OCI-LY7 (cell line): ENCODE measurements at places on chromosomes 5 and 9.
A peak's percentile ranks its signal among the peaks of the same experiment; 100 is the strongest.

- DNase-seq: no peak
Observed at GRCh38 chr9:84670138-84671041, 861 bp downstream of the NTRK2 start.

DNA sequence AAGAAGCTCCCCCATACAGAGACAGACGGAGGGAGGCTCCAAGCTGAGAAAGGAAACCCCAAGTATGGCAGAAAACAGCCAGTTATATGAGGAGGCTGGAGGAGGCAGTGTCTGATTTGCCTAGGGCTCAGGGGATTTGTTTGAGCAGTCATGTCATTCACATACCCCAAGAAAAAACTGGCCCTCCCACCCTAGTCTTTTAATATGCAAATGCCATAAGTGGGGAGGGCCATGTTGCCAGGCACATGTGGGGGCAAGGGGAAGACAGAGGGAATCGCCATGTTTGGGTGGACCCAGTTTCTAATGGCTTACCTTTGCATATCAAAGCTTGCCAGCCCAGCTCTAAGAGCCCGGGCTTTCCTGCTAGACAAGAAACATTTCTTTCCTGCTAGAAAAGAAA, 1163.8 kb downstream of the TAF11L14 start:
- DNase-seq: no peak

DNA sequence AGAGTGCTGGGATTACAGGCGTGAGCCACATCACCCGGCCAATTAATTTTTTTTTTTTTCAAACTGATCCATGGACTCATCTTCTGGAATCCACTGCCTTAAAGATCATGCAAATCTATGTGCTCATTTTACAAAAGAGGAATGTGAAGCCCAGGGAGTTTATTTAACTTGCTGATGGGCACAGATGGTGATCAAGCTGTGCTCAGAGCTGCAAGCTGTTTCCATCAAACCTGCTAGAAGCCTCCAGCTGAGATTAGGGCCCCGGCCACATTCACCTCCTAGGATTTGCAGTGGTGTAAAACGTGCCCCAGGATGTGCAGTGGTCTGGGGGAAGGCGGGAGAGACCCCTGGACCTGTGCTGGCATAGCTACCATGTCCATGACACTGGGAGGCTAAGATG, 56.1 kb upstream of the TUT7 start:
- DNase-seq: no peak

- DNase-seq: peak; percentile 50
Observed at GRCh38 chr5:8184455-8185063, 315.6 kb downstream of the MTRR start.

- no peak for DNase-seq
Observed at GRCh38 chr9:104322596-104322995, 181.5 kb upstream of the OR13F1 start.

DNA sequence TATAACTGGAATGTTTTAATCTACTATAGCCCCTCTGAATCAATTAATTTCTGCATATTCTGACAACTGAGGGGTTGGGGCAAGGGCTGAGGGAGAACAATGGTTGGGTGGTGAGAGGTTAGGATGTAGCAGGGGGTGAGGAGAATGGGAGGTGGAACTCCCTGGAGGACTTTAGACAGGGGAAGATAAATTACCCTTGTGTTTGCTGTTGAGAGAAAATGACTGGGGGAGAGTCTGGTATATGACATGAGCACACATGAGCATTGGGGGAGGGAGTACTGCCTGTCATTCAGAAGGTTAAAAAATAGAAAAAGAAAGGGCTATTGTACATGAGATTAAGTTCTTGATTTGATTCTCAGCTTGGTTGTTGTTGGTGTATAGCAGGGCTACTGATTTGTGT, 37.2 kb upstream of the PAPPA start:
- no peak for DNase-seq

- no peak for DNase-seq
Observed at GRCh38 chr9:110027671-110028081, 180.3 kb downstream of the C9orf152 start.

GRCh38 chr5:76376148-76376865, 26.8 kb upstream of the IQGAP2 start:
- no peak for DNase-seq

GRCh38 chr5:125411744-125412560, 665.5 kb upstream of the ZNF608 start:
- DNase-seq: peak; percentile 45

GRCh38 chr5:15786884-15787283, 286.9 kb downstream of the FBXL7 start:
- no peak for DNase-seq

GRCh38 chr9:126435626-126436025, 109.0 kb downstream of the MVB12B start:
- no peak for DNase-seq

- DNase-seq: peak; percentile 89
Observed at GRCh38 chr5:139648205-139649081, at the start of gene CXXC5. TSS of gene CXXC5 (plus strand) at chr5:139648349. CDS start at chr5:139680524, 32,175 bp downstream.

GRCh38 chr9:137461663-137462395, 2.7 kb upstream of the NSMF start:
- peak; percentile 94 for DNase-seq

GRCh38 chr5:175710326-175710725, 52.5 kb downstream of the HRH2 start:
- DNase-seq: no peak

DNA sequence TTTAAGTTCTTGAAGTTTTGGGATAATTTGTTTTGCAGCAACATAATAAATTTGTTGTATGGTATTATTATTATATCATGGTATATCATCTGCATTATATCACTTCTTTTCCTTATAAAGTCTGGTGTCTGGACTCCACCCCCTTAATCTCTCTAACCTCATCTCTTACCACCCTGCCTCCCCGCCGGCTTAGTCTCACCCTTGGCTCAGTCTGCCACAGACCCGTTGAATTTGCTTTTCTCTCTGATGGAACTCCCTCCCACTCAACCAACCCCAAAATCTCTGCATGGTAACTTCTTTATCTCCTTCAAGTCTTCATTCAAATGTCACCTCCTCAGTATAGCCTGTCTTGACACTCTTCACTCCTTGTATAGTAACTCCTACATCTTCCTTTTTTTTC, 29.6 kb upstream of the MATR3 start:
- no peak for DNase-seq

DNA sequence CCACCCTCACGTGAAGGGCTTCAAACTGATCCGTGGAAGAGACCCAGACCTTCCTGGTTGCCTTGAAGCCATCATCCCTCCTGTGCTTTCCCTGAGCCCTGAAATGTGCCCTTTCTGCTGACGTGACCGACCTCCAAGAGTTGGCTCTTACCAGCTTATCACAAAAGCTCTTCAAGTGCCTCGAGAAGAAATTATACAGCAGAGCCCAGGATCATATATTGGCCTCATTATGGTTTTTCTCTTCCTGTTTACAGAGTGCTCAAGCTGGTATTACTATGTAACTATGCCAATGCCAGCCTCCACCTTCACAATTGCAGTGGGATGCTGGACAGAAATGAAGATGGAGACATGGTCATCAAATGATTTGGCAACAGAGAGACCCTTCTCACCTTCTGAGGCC, 66.0 kb downstream of the AOPEP start:
- no peak for DNase-seq

DNA sequence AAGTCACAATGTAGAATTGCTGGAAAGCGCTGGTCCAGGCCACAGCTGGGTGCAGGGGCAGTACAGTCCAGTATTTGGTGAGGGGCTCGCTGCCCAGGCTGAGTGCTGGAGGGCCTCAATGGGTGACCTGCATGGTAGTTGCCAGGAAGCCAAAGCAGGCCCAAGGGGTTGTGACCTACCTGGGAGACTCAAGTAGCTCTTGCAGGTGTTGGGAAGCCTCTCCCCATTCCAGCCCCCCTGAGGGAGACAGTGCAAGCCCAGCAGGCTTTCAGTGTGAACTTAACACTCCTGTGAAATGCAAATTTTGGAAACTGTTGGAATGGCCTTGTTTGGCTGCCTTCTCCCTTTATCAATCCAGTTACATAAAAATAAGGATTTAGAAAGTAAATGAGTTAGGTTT, 13.9 kb downstream of the KDM4C start:
- no peak for DNase-seq

DNA sequence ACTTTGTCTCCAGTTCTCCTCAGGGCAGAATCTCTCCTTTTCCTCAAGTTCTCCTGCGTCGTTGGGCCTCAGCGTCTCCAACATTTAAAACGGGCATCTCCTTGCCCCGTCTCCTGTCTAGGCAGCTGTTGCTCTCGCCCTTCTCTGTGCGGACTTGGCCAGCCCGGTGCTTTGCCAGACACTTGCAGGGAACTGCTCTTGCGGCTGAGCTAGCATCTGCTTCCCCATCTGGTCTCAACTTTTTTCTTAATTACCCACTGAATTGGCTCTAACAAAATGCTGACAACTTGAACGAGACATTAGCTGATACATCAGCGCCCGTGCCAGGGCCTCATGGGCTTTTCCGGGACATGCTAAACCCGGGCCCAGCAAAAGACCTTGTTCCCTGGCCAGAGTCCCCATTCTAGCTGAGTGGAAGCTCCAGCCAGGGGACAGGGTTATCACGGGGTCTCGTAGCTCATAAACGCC, 25.1 kb downstream of the ZNF618 start:
- DNase-seq: no peak

- DNase-seq: no peak
Observed at GRCh38 chr9:72618811-72619210, 97.4 kb downstream of the TMC1 start.

DNA sequence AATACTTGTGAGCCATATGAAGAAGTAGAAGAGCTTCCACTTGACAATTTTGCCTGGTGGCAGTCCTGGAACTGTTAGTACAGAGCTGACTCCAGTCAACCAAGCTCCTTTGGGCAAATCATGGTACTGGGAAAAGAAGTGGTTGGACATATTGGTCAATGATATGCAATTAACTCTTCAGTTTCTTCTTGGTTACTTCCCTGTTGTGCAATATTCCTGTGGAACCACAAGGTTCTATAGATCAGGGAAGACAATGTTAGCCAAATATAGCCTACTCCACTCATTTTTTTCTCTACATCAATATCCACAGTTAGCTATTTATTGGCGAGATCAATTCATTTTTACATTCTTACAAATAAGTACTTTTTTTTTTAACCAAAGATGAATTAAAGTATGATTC, 14.4 kb upstream of the GDA start:
- DNase-seq: no peak

DNA sequence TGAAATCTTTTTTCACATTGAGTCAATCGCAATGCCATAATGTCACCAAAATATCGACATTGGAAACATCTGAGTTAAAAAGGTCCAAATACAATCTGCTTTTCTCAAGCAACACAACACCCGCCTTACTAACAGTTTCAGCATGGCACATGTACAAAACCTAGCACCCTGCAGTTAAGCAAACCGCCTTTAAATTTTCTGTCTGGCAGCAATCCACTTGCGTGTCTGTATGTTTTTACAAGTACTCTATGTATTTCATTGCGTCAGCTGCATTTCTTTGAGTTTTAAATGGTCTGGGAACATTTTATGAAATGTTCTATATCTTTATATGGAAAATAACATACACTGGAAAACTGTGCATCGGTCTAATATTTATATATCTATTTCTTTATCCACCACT, 134.6 kb downstream of the DENND1A start:
- DNase-seq: no peak

- DNase-seq: no peak
Observed at GRCh38 chr5:116032094-116032517, at the start of gene ARL14EPL. TSS of gene ARL14EPL (plus strand) at chr5:116032472. CDS start at chr5:116051466, 18,994 bp downstream.
